ENCODE measurements at places on chromosomes 3 and 15.

GRCh38 chr15:100529556-100529955 is 806 bp upstream of the CERS3 start:
- peak; percentile 22 for DNase-seq

- DNase-seq: no peak
Measured at GRCh38 chr3:147415286-147415685, 6.1 kb downstream of the ZIC1 start.

DNA sequence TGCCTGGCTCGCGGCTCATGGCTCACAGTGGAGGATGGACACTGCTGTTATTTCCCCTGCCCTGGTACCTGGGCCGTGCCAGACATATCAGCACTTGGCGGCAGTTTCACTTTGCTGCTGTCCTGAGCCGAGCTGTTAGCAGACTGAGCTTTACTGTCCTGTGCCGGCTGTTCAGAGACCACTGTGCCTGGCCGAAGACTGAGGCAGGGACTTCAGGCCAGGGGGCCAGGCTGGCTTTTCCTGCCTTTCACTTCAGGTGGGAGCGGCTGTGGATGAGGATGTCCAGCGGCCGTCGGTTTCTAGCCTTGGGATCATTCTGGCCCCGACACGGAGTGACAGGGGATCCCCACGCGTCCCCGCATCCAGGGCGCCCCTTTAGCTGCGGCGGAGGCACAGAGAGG is 1.1 kb downstream of the ATP10A start:
- DNase-seq: no peak

DNA sequence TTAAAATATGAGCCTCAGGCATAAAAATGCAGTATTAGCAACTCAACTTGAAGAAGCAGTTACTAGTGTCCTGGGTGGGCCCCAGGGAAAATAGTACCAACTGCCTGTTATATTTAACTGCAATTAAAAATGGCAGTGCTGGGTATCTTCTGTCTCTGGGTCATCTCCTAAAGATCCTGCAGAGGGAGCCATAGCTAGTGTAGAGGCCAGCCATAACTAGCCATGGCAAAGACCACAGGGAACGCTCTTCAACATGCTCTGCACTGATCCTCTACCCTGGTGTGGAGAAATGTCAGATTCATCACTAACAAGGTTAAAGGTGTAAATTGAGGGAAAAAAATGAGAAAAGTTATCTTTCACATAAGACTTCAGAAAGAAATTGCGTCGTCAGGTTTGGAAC is 181.3 kb downstream of the SNRPN start:
- DNase-seq: no peak

- peak; percentile 25 for DNase-seq
Measured at GRCh38 chr3:146218880-146219866, 31.7 kb downstream of the PLSCR4 start.

- no peak for DNase-seq
Measured at GRCh38 chr15:99508311-99508645, 57.5 kb upstream of the MEF2A start.

GRCh38 chr15:100821327-100821726 is 58.3 kb upstream of the ALDH1A3 start:
- no peak for DNase-seq

DNA sequence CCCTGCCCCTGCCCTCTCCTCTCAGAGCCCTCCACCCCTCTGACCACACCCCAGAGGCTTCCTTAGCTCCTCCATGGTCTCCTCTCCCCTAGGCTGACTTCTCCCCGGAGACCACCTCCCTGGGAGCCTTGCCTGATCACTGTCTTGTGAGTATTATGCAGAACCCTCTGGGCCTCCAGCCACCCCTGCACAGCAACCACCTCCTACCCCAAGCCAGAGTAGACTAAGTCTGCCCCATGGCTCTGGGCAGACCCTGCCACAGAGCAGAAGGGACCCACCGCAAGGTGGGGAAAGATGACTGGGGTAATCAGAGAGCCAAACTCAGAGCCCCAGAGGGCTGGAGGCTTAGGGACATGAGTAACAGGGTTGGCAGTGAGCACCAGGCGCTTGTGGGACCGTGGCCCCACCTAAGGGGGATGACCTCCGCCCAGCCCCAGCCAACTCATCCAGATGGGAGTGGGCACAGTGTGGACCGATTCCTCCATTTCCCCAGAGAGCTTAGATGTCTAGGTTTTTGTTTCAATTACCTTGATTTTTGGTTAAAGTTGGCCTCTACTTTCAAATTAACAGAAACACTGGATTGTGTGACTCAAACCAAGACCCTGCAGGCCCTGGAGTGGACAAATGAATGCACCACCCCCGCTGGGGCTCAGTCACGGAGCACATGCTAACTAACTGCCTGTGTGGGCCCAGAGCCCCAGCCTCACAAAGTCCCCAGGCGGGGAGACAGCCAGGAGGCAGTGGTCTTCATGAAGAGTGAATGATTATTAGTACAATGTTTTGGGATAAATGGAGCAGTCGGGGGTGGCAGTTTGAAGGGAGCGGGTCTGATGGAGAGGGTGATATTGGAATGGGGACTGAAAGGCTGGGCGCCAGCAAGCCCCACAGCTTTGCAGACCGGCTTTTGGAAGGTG is 119.4 kb upstream of the PRR20G start:
- no peak for DNase-seq

- DNase-seq: no peak
Measured at GRCh38 chr15:39088156-39088555, 492.7 kb upstream of the THBS1 start.

- DNase-seq: no peak
Measured at GRCh38 chr15:40525855-40526254, 39.0 kb downstream of the CCDC32 start.

GRCh38 chr3:172217877-172218276 is 178.5 kb downstream of the FNDC3B start:
- DNase-seq: no peak

DNA sequence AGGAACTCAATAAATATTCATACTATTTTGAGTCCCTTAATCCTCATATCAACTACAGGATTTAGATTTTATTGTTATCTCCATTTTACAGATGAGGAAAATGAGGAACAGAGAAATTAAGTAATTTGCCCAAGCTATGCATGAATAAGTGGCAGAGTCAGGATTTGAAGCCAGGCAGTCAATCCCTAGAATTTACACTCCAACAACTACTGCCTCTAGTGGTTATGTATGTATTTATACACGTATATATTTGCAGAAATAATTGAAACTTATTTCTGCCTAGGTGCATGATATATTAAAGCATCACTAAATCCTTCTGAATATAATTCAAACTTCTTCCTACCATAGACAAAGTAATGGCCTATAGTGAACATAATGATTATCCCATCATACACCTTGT is 137.4 kb downstream of the SERPINI1 start:
- no peak for DNase-seq

DNA sequence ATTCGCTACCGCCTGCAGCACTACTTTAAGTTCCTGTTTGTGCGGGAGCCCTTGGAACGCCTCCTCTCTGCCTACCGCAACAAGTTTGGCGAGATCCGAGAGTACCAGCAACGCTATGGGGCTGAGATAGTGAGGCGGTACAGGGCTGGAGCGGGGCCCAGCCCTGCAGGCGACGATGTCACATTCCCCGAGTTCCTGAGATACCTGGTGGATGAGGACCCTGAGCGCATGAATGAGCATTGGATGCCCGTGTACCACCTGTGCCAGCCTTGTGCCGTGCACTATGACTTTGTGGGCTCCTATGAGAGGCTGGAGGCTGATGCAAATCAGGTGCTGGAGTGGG is 995 bp downstream of the CHST14 start:
- DNase-seq: no peak

DNA sequence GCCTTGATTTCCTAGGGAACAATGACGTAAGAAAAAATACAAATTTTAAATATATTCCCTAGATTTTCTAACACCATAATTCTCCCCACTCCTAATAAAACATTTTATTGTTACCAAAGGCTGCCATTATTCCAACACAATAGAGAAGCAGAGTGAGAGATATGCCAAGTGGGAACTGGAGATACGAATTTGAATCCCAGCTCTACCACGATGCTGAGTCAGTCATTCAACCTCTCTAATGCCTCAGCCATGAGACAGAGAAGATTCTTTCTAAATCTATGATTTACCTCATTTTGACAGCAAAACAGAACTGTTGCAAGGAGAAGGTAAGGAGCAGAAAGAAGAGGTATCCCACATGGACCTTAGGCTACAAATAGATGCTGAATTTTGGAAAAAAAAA is 112.5 kb downstream of the IGF2BP2 start:
- no peak for DNase-seq

GRCh38 chr3:50573566-50574443 is 4.5 kb downstream of the HEMK1 start:
- peak; percentile 90 for DNase-seq

DNA sequence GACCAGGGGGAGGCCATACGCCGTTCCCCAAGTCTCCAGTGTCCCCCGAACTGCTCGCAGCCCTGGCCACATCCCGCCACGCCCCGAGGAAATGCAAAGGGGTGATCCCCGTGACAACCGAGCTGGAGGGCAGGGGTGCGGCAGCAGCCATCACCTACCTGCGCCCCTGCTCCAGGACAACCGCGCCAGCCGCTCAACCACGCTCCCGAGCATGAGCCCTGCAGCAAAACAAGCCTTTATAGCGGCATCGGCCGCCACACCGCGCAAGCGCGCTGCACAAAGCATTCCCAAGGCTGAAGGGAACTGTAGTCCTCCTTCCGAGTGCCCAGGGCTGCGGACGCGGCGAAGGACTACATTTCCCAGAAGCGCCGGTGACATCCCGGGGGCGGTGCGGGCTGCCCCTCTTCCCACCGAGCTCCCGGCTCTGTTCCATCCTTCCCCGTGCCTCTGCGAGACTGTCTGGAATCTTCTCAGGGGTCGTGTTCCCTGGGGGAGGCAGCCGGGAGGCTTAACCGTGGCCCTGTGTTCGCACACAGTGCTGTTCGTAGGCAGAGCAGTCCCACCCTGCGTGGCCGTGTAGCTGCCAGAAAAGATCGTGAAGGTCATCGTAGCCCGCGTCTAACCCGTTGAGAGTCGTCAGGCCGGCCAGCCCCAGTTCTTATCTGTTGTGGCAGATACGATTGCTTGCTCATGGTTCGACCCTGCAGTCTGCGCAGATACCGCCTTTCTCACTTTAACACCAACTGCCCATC is at the start of gene ABCC5:
ABCC5 (minus strand) TSS at position 213 of the 752 bp plus-strand sequence. CDS start 3,492 bp downstream, outside the sequence.
- peak; percentile 89 for DNase-seq

DNA sequence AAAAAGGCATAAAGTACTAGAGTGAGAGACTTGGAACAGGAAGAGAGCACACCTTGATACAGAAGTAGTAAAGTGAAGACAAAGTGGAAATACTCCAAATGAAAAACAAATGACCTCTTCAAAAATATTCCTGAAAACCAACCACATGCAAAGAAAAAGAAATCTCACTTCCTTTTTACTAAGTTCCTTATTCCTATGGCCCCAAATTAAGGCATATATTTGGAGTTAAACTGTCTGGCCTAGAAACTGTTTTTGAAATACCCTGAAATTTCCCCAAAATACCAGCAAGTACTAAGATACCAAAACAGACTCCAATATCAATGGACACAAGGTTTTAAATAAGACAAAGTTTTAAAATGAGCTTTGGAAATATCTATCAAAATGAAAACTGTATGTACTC is 58.2 kb downstream of the ZNF148 start:
- DNase-seq: no peak

GRCh38 chr3:15628967-15629366 is 27.4 kb downstream of the BTD start:
- no peak for DNase-seq

GRCh38 chr3:180188512-180189309 is 152.0 kb upstream of the PEX5L start:
- DNase-seq: no peak

DNA sequence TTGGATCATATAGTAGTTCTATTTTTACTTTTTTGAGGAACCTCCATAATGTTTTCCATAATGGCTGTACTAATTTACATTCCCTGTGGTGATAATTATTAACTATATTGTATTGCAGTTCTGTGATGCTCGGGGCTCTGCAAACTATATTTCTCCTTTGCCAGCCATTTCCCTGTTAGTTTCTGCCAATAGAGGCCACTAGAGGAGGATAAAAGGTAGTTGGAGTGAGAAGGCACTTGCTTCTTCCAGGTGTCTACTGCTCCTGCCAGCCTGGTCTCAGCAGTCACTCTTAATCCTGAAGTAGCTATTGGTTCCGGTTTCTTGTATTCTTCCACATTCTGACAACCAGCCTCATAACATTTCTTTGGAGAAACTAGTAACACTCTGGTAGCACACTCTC is 233.9 kb upstream of the GBE1 start:
- DNase-seq: no peak

- DNase-seq: no peak
Measured at GRCh38 chr3:49022688-49023171, 809 bp downstream of the NDUFAF3 start.

- peak; percentile 88 for DNase-seq
Measured at GRCh38 chr3:10173926-10174435, 9.3 kb downstream of the IRAK2 start.

DNA sequence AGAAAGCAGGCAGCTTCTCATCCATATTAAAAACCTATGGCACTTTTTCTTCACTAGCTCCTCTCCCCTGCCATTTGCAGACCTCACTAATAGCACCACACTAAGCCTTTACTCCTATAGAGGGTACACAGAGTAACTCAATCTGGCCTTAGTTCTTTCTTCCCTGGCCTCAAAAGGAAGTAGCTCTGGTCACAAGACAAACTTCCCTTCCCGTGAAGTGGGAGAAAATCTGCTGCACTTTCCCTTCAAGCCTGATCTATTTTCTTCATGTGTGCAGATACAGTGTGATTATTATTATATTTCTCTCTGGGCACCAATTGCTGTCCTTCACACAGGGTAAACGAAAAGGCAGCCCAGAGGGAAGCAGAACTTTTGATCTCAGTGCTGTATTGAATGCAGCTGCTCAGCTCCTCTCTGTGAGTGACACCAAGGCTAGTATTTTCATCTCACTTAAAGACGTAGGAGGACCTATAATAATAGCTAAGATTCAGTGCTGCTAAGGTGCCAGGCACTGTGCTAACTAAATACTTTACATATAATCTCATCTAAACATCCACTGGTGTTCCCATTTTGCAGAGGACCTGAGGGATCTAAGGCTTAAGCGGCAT is 61.9 kb upstream of the RASGRP1 start:
- DNase-seq: no peak

DNA sequence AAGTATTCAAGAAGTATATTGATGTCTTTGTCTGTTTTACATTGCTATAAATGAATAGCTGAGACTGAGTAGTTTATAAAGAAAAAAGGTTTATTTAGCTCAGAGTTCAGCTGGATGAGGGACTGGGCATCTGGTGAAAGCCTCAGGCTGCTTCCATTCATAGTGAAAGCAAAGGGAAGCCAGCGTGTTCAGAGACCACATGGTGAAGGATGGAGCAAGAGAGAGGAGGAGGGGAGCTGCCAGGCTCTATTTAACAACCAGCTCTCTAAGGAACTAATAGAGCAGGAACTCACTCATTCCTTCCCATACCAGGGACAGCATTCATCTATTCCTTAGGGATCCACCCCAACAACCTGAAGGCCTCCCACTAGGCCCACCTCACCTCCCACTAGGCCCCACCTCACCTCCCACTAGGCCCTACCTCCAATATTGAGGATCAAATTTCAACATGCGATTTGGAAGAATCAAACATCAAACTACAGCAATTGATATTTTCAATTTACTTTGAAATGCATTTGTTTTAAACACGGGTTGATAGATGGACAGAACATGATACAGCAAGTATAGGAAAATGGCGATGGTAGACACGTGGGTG is 167.5 kb upstream of the HES1 start:
- DNase-seq: no peak

Data from CD4-positive, alpha-beta T cell treated with Interleukin-4 for 1 hour (primary cell).